ENCODE measurements at places on chromosomes 13 and 19.

DNA sequence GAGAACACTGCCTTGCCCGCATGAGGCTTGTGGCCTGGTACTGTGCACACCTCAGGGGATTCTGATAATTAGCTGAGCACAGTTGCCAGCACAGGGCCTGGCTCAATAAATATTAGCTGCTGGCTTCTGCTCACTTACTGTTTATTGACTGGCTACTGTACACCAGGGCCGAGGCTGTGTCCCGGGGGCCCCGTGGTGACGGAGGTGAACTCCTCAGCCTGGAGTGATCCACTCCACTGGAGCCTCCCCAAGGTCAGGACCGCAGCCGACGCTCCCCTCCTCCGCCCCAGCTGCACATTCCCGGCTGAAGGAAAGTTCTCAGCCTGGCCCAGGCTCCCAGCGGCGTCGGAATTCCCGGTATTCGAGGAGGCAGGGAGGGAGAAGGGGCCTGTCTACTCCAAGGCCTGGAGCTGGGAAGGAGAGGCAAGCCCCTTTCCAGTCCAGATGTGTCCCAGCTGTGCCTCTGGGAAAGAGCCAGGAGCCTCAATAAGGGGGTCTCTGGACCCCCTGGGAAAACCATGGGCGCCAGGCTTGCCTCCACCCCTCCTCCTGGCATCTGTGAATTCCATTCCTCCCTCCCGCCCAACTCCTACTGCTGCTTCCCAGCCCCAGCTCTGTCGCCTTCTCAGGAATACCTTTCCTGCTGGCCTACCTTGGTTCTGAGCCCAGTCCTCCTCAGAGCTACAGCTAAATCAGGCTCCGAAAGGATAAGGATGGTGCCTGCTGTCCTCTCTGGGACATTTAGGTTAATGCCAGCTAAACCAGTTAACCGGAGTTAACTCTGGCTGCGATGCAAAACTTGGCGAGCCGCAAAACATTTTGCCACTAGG lies 7.3 kb downstream of the RPS16 start:
- no peak for DNase-seq

GRCh38 chr19:35776102-35776788 lies 881 bp downstream of the ARHGAP33 start:
- no peak for DNase-seq

- DNase-seq, result no peak
Observed at GRCh38 chr13:42272804-42273175, 838 bp downstream of the AKAP11 start.

- no peak for DNase-seq
Observed at GRCh38 chr13:84239032-84239431, 356.8 kb upstream of the SLITRK1 start.

DNA sequence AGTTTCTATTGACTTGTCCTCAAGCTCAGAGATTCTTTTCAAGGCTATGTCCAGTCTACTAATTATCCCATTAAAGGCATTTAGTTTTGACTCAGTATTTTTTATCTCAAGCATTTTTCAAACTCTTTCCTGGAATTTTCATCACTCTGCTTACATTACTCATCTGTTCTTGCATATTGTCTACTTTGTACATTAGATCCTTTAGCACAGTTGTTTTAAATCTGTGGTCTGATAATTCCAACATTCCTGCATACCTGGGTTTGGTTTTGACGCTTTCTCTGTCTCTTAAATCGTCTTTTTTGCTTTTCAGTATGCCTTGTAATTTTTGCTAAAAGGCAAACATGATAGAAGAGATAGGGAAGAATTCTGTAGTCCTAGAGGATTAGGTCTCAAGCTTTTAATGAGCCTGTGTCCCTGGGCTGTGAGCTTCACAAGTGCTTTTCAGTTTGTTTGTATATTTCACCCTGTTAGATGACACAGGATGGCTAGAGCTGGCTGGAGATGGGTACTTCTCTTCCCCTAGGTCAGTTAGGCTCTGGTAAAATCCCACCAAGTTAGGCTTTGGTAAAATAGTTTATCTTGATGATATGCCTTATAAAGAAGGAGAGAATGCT lies 46.1 kb upstream of the GPC6 start:
- no peak for DNase-seq

DNA sequence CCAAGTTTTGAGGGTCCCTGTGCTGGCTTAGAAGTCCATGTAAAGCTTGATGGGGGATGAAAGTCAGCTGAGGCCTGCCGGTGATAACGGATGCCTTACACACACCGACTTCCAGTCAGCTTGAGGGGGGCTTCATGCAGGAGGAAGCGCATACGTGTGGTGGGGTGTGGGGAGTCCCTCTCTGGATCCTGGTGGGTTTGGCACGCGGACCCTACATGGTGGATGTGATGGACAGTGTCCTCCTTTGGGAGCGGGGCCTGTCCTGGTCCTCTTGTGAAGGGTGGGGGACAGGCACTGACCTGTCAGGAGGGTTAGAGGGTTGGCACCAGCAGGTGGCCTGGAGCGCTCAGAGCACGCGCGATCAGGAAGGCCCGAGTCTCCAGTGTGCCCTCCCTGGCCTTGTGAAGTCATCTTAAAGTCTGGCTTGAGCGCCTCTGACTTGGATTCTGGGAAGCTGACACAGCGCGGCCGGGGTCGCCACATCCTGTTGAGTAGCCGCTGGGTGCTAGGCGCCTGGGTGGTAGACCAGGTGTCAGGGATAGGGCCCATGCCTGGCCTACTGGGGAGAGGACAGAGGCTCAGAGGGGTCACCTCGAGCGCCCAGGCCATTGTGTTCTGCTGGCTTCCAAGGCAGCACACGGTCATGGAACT lies 2.9 kb downstream of the DAZAP1 start:
- DNase-seq, result no peak

DNA sequence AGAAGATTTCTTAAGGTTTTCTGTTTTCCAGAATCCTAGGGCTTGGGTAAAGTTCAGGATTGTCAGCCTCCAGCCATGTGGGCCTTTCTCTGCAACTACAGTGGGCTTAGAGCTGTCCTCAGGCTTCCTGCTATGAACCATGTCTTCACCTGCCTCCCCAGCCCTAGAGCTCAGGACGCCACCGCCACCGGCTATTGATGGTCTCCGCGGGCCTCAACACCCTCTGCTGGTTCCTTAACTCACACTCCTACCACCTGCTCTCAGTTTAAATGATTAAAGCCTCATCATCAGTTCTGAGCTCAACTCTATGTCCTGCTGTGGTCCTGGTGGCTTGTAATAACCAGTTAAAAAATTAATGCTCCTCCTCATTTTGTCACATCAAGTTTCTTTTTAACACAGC lies 221.0 kb downstream of the EFNB2 start:
- DNase-seq, result no peak

DNA sequence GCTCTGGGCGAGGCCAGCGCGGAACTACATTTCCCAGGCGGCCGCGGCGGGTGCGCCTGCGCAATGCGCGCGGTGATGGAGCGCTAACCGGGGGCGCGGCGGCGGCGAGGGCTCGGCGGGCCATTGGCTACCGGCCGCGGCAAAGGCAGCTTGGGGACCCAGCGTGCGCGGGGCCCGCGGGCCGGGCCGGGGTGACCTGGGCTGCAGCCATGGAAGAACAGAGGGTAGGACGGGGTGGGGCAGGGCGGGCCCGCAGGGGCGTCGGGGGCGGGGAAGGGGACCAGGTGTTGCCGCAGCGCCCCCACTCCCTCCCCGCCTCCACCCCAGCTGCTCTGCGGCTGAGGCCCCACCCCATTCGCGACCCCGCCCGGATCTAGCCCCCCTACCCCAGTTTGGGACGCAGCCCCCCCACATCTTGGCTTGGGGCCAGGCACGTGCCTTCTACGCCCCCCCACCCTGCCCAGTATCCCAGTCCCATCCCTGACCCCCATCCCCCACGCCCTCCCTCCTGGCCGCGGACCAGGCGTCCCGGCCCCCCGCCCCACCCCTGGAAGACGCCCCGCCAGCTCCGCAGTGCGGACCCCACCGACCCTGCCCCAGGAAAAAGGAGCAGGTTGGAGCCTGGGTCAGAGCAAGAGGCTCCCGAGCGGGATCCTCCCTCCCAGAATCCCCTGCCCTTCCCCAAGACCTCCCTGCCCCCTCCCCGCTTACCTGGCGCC lies at the start of gene FSD1:
TSS of gene FSD1 (plus strand) at position 61 of the 719 bp plus-strand sequence. CDS start at position 210, 149 bp downstream.
- DNase-seq, result no peak

- no peak for DNase-seq
Observed at GRCh38 chr13:30739761-30740642, 4.7 kb downstream of the ALOX5AP start.

- no peak for DNase-seq
Observed at GRCh38 chr13:29204651-29205050, 384.5 kb downstream of the MTUS2 start.

Data from T47D (cell line).